ENCODE measurements at places on chromosomes 5 and 9. TPM values are rescaled to one million over a fixed set of nuclear protein-coding genes. Genes with fewer than 3 reads are reported as not detected.

GRCh38 chr5:149474198-149474597 is 77.0 kb downstream of the CSNK1A1 start:
- peak; percentile 68 for DNase-seq
- H3K27me3 ChIP-seq: no peaks in the 10 kb centered on the region
- H3K4me1 ChIP-seq: peaks cover 22% of the 10 kb centered on the region

- H3K4me3 ChIP-seq: no peak overlapping the region
- no peak for DNase-seq
- H3K27ac ChIP-seq: no peak overlapping the region
- H3K4me1 ChIP-seq: no peaks in the 10 kb centered on the region
- H3K27me3 ChIP-seq: no peaks in the 10 kb centered on the region
These were observed 6.6 kb downstream of the FCN2 start for GRCh38 chr9:134887219-134887618.

DNA sequence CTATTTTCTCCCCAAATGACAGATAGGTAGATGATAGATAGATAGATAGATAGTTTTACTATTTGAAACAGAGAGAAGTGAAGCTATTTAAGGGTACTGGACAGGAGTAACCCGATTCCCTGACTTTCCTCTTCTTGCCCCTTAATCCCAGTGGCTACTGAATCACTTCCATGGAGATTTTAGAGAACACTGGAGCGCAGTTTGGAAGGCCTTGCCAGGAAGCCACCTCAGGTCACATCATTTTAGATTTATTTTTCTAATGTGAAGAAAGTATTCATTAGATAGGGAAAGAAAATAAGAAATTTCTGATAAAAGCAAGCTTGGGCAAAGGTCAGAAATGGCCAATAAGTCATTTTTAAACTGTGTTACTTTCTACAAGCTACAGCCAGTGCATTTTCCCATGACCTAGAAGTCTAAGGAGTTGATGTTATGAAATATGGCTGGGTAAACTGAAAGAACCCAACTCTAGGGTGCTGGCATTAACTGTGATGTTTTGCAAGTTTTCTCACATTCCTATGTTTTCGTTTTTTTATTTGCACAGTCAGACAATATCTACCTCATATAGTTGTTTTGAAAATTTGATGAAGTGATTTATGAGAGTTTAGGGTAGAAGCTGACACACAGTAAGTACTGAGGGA is 544.7 kb upstream of the PTGER4 start:
- peak overlapping the region; percentile 8 for H3K27ac ChIP-seq
- DNase-seq: peak; percentile 18
- peaks cover 15% of the 10 kb centered on the region for H3K4me1 ChIP-seq
- no peak overlapping the region for H3K4me3 ChIP-seq

- H3K36me3 ChIP-seq: no peaks in the 10 kb centered on the region
- no peaks in the 10 kb centered on the region for H3K4me1 ChIP-seq
- H3K27me3 ChIP-seq: no peaks in the 10 kb centered on the region
- no peak overlapping the region for H3K4me3 ChIP-seq
These were observed 45.2 kb downstream of the YIPF5 start for GRCh38 chr5:144125163-144125726.

DNA sequence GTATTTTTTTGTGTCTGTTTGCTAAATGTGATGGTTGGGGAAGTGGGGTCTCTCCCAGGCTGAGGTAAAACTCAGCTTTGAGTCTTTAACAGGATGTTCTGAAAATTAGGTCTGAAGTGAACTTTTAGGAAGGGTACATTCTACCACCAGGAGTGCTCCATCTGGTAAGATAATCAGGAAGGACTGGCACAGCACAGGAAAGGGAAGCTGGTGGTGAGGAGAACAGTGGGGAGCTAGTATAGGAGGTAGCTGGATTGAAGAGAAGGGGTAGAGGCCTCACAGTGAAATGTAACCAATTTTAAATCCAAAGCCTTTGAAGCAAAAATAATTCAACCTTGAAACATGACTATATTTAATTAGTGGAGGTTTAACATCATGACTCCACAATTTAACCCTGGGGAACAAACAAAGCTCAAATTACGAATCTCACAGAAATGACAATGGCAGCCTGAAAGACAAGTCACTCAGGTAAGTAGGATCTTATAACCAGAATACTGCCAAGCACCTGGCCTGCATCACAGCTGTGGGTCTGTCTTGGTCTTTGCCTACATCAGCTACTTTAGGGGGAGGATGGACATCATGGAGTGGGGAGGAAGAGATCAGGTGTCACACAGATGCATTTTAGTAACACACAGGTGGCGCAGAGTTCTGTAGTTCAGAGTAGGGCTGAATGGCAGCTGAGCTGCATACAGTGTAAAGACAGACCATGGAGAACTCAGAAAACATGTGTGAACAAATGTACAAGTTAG is 445.3 kb downstream of the DMRT2 start:
- no peak for DNase-seq
- no peaks in the 10 kb centered on the region for H3K27me3 ChIP-seq
- H3K4me1 ChIP-seq: no peaks in the 10 kb centered on the region
- no peak overlapping the region for H3K27ac ChIP-seq

DNA sequence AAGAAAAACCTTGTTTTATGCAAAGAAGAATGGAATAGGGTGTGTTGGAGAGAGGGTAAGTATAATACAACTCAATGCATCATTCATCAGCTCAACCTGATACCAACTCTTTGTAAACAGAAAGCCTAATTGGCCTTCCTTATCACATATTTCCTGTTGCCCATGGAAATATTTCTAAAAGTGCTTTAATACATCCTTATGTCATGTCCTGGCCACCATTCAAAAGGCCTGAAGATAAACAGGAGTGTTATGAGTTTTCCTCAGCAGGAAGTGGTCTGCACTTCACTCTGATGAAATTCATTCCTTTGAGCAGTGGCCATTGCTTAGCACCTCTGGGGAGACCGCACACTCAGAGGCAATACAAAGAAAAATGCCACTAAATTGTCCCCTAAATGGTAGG is 511.2 kb downstream of the SEMA5A start:
- no peak for DNase-seq
- no peak overlapping the region for H3K4me3 ChIP-seq
- H3K4me1 ChIP-seq: no peaks in the 10 kb centered on the region
- H3K27me3 ChIP-seq: no peaks in the 10 kb centered on the region
- no peak overlapping the region for H3K27ac ChIP-seq
- H3K36me3 ChIP-seq: no peaks in the 10 kb centered on the region

GRCh38 chr5:109876941-109877669 is 187.4 kb downstream of the MAN2A1 start:
- no peaks in the 10 kb centered on the region for H3K4me1 ChIP-seq
- H3K36me3 ChIP-seq: no peaks in the 10 kb centered on the region
- no peak overlapping the region for H3K4me3 ChIP-seq
- no peak overlapping the region for H3K27ac ChIP-seq
- no peaks in the 10 kb centered on the region for H3K27me3 ChIP-seq
- DNase-seq: no peak

- no peak for DNase-seq
- H3K4me1 ChIP-seq: no peaks in the 10 kb centered on the region
- no peaks in the 10 kb centered on the region for H3K36me3 ChIP-seq
These were observed 8.4 kb downstream of the UBTD2 start for GRCh38 chr5:172274951-172275753.

DNA sequence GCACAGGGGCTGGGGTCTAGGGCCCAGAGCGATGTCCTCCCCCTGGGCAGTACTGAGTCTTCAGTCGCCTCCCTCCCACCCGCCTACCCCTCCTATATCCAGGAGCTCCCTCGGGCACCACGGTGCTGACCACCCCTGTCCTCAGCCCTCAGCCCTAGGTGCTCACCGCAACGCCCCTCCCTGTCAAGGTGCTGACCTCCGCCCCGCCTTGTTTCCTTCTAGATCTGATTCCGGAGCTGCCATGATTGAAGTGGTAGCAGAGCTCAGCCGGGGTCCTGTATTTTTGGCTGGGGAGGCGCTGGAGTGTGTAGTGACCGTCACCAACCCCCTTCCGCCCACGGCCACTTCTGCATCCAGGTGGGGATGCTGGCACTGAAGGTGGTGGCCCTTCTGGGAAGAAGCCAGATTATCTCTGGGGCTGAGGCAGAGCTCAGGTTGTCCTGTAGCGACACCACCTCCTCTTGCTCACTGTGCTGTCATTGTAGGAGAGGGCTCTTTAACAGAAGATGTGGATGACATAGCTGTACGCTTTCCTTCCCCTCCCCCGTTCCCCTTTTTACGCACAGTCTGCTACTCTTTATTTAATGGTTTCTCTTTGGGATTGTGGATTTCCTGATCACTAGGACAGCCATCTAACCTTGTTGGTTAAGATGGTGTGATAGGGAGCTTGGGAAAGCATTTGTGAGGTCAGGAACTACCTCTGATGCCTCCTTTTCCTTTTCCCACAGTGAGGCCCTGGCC is 598 bp downstream of the RGP1 start:
- H3K36me3 ChIP-seq: no peaks in the 10 kb centered on the region
- peak; percentile 58 for DNase-seq
- peak overlapping the region; percentile 79 for H3K27ac ChIP-seq
- H3K4me1 ChIP-seq: peaks cover 39% of the 10 kb centered on the region
- H3K27me3 ChIP-seq: no peaks in the 10 kb centered on the region

The CRB2 gene
- total RNA-seq: under 0.01 TPM

The GPR151 gene
- not detected for total RNA-seq

The HK3 gene
- 1.8 TPM for total RNA-seq

The GMCL2 gene
- not detected for total RNA-seq

The PDE4D gene
- 9.2 TPM for total RNA-seq

The GLDC gene
- total RNA-seq: not detected

The GZMA gene
- not detected for total RNA-seq

The ELAVL2 gene
- total RNA-seq: not detected
